ENCODE measurements at places on chromosomes 6 and 20. TPM values are rescaled to one million over a fixed set of nuclear protein-coding genes. Genes with fewer than 3 reads are reported as not detected.

Gene C6orf89
- total RNA-seq = 17.6 TPM

Gene RIPOR3
- total RNA-seq = 0.09 TPM

Gene FAM162B
- not detected for total RNA-seq

Gene HTR1E
- total RNA-seq = not detected

Gene OPN5
- total RNA-seq = not detected

Gene LAMA2
- total RNA-seq = 0.38 TPM

Gene PLCB4
- 15.2 TPM for total RNA-seq

Gene AURKA
- 121 TPM for total RNA-seq

Gene BPIFB2
- total RNA-seq = not detected

Gene GSTA4
- total RNA-seq = 7.3 TPM

Gene EFCAB8
- total RNA-seq = not detected

Gene TAPBP
- total RNA-seq = 40.6 TPM

Gene EEF1A2
- 141 TPM for total RNA-seq

Gene KCNB1
- total RNA-seq = 0.44 TPM

Gene DZANK1
- total RNA-seq = 2.9 TPM

Gene RNF182
- 3.2 TPM for total RNA-seq

Gene HLA-DRB5
- not detected for total RNA-seq

Gene TREM2
- total RNA-seq = not detected
